ENCODE measurements at places on chromosomes 7 and 10. TPM values are rescaled to one million over a fixed set of nuclear protein-coding genes. Genes with fewer than 3 reads are reported as not detected.

- peak; percentile 62 for DNase-seq
Observed at GRCh38 chr7:157807510-157807909, 470.7 kb downstream of the DNAJB6 start.

CAMK2B gene
- 0.26 TPM for total RNA-seq

- no peak for DNase-seq
Observed at GRCh38 chr7:64875658-64876406, 27.2 kb upstream of the ZNF273 start.

DNA sequence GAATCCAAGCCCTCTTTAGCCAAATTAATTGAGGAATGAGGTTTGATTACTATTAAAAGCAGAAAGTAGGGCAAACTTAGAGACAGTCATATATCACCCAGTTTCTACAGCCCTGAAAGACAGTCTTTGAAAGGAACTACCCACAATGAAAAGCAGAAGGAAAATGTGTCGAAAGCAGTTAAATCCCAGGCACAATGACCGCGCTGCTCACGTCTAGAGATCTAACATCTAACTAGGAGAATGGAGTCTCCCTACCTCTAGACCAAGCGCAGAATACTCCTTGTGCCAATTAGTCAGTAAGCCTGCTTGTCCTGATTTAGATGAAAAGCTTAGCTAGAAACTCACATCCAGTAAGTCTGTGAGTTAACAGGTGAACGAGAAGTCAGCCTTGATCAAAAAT is 350.0 kb downstream of the FGFR2 start:
- DNase-seq: no peak

DNA sequence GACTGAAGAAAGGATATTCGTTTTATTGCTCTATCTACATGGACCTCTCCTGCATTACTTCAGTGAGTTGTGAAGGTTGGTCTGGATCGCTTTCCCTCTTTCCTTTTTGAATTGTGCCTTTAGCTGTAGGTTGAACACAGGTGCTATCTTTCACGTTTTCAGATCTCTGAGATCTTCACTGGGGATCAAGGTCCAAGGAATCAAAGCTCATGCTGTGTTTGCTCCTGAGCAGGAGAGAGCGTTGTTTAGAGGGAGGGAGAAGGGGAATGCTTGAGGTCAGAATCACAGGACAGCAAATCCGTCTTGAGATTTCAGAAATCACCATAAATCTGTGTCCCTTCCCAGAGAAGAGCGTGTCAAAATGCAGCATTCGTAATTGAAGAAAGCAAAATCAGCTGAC is 105.0 kb downstream of the INSYN2A start:
- no peak for DNase-seq

GRCh38 chr10:132436861-132437410 is 39.9 kb downstream of the PWWP2B start:
- no peak for DNase-seq

UCN3 gene
- total RNA-seq: not detected

TMED4 gene
- total RNA-seq: 74.7 TPM

DNA sequence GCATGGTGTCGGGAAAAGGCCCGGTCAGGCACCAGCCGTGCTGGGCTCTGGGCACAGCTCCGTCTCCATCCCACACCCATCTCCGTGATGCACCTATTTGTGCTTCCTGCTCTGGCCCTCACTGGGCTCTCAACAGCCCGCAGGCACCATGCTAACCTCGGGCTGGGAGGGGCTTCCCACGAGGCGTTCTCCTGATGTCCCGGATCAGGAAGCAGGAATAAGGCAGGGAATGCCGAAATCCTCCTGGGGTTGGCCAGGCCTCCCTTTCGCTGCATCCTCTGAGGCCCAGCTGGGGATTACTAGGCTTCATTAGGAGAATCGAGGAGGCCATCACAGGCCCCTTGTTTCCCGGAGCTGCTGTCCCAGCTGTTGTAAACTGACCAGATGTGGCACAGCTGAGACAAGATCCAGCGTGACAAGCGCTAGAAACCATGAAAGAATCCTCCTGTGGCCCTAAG is 72.0 kb downstream of the FAM53B start:
- DNase-seq: peak; percentile 23

DNA sequence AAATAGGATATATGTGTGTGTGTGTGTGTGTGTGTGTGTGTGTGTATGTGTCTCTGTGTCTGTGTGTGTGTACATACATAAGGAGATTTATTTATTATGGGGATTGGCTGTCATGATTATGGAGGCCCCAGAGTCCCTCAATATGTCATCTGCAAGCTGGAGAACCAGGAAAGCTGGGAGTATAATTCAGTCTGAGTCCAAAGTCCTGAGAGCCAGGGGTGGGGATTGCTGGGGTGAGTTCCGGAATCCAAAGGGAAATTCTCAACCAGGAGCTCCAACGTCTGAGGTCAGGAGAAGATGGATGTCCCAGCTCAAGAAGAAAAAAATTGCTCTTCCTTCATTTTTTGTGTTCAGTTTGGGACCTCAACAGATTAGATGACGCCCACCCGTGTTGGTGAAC is 50.7 kb upstream of the PLPP4 start:
- DNase-seq: no peak

GRCh38 chr7:44062180-44062902 is 3.0 kb downstream of the PGAM2 start:
- no peak for DNase-seq

GRCh38 chr7:15495170-15495569 is 66.6 kb downstream of the AGMO start:
- peak; percentile 5 for DNase-seq

DNA sequence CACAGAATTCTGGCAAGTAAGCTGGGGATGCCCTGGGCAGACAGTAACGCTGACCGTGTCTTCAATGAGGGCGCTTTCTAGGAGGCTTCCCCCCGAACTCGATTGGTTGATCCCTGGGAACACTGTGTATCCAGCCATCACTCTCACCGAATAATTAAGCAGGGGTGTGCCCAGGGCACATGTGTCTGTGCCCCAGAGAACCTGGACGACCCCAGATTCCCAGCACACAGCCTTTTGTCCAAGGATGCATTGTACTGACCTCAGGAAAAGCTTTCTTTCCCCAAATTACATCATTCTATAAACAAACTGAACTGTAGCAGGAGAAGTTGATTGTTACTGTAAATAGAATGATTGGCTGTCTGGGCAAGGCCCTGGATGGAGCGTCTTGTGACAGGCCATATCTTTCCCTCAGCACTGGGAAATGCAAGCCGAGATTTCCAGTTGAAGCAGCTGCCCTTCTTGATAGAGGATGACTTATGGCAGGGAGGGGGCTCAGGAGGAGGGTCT is 6.6 kb upstream of the DEPP1 start:
- DNase-seq: no peak

- DNase-seq: no peak
Observed at GRCh38 chr7:41825927-41826480, 123.1 kb upstream of the INHBA start.

DNA sequence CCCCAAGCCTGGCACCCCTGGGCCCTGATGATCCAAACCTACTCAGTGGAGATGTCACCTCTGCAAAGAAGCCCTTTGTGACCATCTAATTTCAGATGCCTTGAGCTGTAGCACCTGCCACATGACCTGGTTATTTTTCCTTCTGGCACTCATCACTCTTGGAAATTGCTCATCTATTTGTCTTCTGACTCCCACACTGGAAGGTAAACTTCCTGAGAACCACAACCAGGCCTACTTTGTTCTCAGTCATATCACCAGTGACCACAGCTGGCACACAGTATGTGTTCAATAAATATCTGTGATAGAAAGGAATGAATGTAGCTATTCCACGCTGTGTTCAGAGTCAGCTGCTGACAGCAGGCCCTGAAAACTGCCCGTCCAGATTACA is 97.1 kb downstream of the SH3PXD2A start:
- DNase-seq: no peak

DLX6 gene
- total RNA-seq: not detected

Measured in fibroblast of lung (primary cell).